ENCODE measurements at places on chromosomes 2 and 18.

GRCh38 chr2:80573950-80574349 lies 269.4 kb upstream of the LRRTM1 start:
- no peak for DNase-seq

GRCh38 chr2:226971770-226972169 lies 135.9 kb downstream of the RHBDD1 start:
- no peak for DNase-seq

DNA sequence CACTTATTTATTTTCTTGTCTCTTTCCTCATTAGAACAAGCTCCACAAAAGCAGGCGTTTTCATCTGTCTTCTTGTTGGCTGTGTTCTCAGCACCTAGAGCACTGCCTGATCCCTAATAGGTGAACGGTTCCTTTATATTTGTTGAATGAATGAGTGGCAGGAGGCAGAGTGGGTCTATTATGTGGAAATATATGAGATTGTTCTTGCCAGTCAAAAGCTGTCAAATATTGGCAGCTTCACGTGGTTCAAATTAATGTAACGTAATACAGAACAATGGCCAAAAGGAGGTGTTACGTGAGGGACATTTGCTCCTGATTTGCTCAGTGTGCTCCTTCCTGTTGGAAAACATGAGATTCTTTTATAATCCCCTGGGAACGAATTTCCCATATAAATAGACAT lies 8.5 kb upstream of the ARHGAP25 start:
- no peak for DNase-seq

GRCh38 chr2:3647831-3648651 lies 10.0 kb upstream of the ALLC start:
- DNase-seq, result no peak

- peak; percentile 83 for DNase-seq
These were observed 14.7 kb upstream of the ITGB6 start for GRCh38 chr2:160214461-160215445.

- no peak for DNase-seq
These were observed 741.3 kb upstream of the RAB6C start for GRCh38 chr2:129237966-129238725.

- DNase-seq, result no peak
These were observed 27.5 kb upstream of the PRLH start for GRCh38 chr2:237538901-237539300.

- no peak for DNase-seq
These were observed 49.6 kb downstream of the PAX8 start for GRCh38 chr2:113228991-113229716.

- no peak for DNase-seq
These were observed 177.5 kb downstream of the ANAPC1 start for GRCh38 chr2:111706481-111707001.

- DNase-seq, result no peak
These were observed 305.7 kb upstream of the SKOR2 start for GRCh38 chr18:47557160-47557559.

DNA sequence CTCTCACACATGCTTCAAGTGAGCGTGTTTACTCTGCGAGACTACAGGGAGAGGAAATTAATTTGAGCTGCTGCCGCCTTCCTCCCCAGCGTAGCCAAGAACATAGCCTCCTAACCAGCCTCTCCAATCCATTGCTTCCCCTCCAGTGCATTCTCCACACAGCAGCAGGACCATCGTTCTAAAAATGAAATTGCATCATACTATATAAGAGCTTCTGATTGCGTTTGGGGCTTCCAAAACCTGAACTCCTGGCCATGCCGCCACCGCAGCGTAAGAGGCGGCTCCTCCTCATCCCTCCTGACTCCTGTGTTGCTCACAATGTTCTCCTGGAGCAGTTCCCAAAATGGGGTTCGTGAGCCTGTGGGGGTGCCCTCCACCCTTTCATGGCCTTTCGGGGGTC lies 142.1 kb downstream of the MYT1L start:
- no peak for DNase-seq

GRCh38 chr2:211344289-211344688 lies 787.9 kb downstream of the CPS1 start:
- DNase-seq, result no peak

DNA sequence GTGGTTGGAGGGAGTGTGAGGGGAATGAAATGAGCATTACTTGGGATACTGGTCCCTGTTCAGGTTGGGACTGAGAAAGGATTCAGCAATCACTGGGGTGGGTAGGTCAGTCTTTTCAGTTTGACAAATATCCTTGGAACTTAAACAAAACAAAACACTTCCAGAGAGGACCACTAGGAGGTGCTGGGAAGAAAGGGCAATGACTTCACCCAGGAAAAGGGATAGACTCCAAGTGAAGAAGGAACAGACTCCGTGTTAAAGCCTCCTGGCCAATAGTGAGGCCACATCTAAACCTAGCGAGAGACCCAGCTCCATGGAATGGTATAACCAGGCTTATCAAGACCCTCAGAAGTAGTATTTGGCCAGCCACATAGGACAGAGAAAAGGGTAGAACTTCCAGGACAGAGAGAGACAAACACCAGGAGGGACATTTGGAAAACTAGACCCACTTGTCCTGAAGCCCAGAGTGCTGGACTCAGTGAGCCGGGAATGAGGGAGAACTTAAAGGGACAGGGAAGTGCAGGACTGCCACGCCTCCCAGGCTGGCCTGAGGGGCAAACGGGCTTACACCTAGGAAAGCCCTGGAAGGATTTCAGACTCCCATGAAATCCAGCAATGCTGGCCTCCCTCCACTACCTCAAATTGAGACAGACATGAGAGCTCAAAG lies 19.6 kb upstream of the KCNG3 start:
- no peak for DNase-seq

GRCh38 chr2:82652117-82652516 lies 1807.0 kb downstream of the SUCLG1 start:
- DNase-seq, result no peak

DNA sequence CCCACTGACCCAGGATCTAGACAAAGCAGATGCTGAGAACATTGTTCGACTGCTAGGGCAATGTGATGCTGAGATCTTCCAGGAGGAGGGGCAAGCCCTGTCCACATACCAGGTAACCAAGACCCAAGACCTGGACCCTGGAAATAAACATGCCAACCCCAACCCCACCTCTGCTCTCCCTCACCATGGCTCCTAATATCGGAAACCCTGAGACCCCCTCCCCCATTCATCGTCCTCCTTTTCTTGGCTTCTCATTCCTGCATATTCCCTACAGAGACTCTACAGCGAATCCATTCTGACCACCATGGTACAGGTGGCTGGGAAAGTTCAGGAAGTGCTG lies 619 bp downstream of the GCKR start:
- DNase-seq, result no peak

DNA sequence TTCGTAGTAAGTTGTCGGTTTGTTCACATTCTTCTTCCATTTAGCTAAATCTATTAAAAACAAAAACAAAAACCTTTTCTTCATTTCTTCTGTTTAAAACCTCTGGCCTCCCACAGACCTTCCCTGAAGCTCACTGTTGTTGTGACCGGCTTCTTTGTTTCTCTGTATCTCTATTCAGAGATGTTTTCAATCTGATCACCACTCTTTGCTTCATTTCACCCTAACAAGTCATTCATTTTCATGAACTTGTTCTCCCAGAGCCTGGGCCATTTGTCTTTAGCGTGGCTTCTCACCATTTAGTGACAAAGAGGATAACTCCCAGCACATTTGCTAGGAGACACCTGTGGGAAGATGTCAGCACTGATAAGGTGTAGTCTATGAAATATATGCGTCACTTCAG lies 794.2 kb downstream of the ERBB4 start:
- no peak for DNase-seq

- DNase-seq, result no peak
These were observed 46.2 kb upstream of the ARHGAP28 start for GRCh38 chr18:6683112-6683876.
